Stimulated activated CD4-positive, alpha-beta T cell treated with anti-CD3 and anti-CD28 coated beads, Interleukin-4, amount 100 ng/mL, for 48 hours (primary cell): ENCODE measurements at places on chromosomes 1 and 21.

GRCh38 chr1:183106746-183107145 lies 79.3 kb upstream of the LAMC2 start:
- DNase-seq = no peak

DNA sequence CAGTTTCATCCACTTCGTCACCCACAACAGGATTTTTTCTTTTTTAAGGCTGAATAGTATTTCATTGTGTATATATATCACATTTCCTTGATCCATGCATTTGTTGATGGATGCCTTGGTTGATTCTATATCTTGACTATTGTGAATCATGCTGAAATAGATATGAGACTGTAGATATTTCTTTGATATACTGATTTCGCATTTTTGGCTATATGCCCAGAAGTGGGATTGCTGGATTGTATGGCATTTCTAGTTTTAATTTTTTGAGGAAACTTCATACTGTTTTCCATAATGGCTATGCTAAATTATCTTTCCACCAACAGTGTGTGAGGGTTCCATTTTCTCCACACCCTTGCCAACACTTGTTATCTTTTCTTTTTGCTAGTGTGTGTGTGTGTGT lies 5.0 kb downstream of the GUCA2B start:
- no peak for DNase-seq

DNA sequence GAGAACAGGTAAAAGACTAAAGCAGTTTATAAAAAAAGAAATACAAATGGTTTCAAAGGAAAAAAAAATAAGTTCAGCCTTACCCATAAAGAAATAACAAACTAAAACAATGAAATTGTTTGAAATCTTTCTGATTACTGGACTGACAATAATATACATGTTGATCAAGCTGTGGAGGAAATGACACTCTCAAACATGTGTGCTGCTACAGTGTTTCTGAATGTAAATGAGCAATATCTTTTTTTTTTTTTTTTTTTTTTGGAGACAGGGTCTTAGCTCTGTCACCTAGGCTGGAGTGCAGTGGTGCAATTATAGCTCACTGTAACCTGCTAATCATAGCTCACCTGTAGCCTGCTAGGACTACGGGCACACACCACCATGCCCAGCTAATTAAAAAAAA lies 6.5 kb downstream of the EPS15 start:
- no peak for DNase-seq

DNA sequence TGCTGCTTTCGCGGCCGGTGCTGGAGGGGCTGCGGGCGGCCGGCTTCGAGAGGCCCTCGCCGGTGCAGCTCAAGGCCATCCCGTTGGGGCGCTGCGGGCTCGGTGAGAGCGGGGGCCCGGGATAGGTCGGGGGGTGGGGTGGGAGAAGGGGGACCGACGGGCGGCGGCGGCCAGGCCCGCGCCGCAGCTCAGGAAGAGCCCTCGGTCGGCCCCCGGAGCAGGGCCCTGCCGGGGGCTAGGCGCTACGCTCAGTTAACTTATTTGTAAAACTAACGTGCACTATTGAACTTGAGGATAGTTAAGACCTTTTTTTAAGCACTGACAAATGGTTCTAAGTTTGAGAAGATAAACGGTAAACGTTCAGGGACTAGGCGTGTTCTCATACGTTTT lies 418 bp downstream of the DDX20 start:
- DNase-seq = no peak

GRCh38 chr1:74650561-74650960 lies 23.0 kb downstream of the ERICH3 start:
- no peak for DNase-seq

DNA sequence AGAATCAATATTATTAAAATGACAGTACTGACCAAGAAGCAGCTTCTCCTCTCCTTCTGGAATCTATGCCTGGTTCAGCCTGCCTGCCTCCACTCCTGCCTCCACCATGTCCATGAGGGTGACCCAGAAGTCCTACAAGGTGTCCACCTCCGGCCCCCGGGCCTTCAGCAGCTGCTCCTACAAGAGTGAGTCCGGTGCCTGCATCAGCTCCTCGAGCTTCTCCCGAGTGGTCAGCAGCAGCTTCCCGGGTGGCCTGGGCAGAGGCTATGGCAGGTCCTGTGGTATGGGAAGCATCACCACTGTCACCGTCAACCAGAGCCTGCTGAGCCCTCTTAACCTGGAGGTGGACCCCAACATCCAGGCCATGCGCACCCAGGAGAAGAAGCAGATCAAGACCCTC lies 822.4 kb upstream of the NEGR1 start:
- DNase-seq = no peak

DNA sequence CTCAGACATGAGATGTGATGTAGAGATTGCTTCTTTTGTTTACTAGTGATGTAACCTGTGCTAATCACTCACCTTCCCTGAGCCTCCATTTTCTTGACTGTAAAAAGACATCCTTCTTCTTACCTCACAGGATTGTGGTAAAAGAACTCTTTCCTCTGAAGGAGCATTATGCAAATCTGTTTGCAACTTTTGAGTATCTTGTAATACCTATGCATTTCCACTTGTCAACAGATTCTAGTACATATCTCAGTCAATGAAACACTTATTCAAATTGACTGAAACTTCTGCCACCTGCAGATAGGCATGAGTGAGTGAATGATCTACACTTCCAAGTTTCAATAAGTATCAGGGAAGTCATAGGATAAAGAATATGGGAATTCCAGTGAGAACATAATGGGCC lies 174.7 kb downstream of the HHIPL2 start:
- no peak for DNase-seq

GRCh38 chr1:26915204-26915842 lies 1.5 kb upstream of the NR0B2 start:
- no peak for DNase-seq

GRCh38 chr1:113391649-113392271 lies 1.4 kb downstream of the MAGI3 start:
- DNase-seq = no peak

DNA sequence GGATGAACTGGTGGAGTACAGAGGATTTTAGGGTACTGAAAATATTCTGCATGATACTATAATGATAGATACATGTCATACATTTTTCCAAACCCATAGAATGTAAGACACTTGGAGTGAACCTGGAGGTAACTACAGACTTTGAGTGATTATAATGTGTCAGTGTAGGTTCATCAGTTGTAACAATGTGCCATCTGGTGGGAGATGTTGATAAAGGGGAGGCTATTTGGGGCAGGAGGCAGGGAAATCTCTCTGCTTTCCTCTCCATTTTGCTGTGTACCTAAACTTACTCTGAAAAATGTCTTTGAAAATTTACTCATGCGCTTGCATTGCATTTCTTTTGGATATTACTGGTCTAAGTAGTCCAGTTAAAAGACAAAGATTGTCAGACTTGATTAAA lies 35.2 kb downstream of the PTBP2 start:
- no peak for DNase-seq

- DNase-seq = no peak
These were observed 2.2 kb upstream of the USP24 start for GRCh38 chr1:55217226-55217986.

- DNase-seq = no peak
These were observed 1323.2 kb downstream of the AMY1C start for GRCh38 chr1:105072850-105073249.

- DNase-seq = no peak
These were observed 248.4 kb downstream of the DENND1B start for GRCh38 chr1:197526736-197527371.

- DNase-seq = peak; percentile 27
These were observed 48.7 kb downstream of the SPAG17 start for GRCh38 chr1:118136187-118136941.

GRCh38 chr1:196309386-196309785 lies 298.9 kb downstream of the KCNT2 start:
- no peak for DNase-seq

GRCh38 chr1:27237112-27237511 lies 2.7 kb downstream of the WDTC1 start:
- DNase-seq = no peak

GRCh38 chr1:952603-953002 lies 6.5 kb downstream of the NOC2L start:
- no peak for DNase-seq

DNA sequence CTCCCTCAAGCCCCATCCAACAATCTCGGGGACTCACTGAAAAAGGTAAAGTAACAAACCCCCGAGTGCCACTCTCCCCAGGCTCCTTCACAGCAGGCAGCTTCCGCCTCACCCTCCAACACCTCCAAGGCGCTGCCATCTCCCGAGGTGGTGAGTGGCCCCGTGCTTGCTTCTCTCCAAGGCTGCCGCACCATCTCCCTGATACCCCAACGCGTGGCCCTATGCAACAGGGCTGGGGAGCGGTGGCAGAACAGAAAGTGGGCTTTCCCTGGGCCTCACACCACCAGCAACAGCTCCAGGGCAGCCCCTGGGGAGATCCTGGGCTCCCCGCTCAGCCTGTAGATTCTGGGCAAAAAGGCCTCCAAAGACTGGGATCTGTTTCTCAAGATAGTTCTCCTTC lies 105.1 kb downstream of the RAVER2 start:
- no peak for DNase-seq

GRCh38 chr1:5120559-5120958 lies 466.1 kb downstream of the AJAP1 start:
- DNase-seq = no peak

GRCh38 chr1:172940174-172940855 lies 110.4 kb downstream of the TNFSF18 start:
- no peak for DNase-seq

GRCh38 chr1:176692431-176692830 lies 229.5 kb downstream of the PAPPA2 start:
- DNase-seq = no peak

- DNase-seq = no peak
These were observed 133.4 kb upstream of the FGGY start for GRCh38 chr1:59163268-59164092.

DNA sequence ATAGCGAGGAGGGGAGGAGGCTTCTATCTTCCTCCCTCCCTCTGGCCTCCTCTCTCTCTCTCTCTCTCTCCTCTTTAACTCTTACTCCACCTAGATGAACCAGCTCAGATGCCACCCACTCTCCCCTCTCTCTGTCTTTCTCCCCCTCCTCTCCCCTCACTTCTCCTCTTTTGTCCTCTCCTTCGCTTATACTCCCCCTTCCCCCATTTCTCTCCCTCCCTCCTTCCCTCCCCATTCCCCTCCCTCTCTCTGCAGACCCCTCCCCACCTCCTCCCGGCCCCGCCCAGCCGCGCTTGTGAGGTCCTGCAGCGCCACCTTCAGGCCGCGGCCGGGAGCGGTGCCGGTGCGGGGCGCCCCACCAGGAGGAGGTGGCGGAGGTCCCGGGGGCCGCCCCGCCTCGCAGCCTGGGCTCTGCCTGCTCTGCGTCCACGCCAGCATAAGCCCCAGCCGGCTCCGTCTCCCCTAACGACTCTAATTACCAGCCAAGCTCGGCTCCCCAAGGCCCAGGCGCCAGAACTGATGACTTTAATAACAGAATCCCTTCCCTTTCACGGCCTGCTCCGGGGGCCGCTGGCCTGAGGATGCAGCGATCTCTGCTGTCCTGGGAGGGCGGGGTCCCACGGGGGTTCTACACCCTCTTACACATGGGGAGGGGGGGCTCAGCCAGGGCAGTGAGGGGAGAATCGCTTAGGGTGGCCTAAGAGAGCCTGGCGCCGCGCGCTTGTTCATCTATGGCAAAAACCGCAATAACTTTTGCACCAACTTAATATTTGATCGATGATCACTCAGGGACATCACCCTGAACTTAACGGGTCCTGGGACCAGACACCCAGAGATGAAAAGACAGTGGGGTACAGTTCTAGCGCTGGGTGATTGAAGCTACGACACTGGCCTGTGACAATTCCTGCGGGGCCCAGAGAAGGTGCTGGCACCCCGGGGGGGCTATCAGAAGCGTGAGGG lies 637.3 kb downstream of the MATN1 start:
- peak; percentile 30 for DNase-seq

DNA sequence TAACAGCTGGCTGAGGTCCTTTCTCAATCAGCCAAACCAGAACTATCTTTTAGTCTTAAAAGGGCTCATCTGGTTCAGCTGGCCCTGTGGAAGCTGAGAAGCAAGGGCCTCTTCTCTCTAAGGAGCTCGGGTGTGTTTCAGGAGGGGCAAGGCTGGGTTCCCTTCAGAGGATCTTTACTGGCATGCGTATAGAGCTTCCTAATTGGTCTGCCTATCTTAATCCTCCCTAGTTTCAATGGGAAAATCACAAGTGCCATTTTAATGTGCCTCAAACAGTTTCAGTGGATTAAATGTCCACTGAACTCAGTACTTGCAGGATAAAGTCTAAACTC lies 81.5 kb upstream of the LBR start:
- DNase-seq = no peak

GRCh38 chr1:225745273-225745672 lies 32.4 kb upstream of the SRP9 start:
- no peak for DNase-seq
